Stimulated activated CD4-positive, alpha-beta T cell treated with anti-CD3 and anti-CD28 coated beads, Interleukin-1b, Interleukin-23, amount 100 ng/mL, for 24 hours (primary cell): ENCODE measurements at places on chromosomes 1 and 21.

- no peak for DNase-seq
Measured at GRCh38 chr1:186443638-186444037, 17.3 kb downstream of the PDC start.

DNA sequence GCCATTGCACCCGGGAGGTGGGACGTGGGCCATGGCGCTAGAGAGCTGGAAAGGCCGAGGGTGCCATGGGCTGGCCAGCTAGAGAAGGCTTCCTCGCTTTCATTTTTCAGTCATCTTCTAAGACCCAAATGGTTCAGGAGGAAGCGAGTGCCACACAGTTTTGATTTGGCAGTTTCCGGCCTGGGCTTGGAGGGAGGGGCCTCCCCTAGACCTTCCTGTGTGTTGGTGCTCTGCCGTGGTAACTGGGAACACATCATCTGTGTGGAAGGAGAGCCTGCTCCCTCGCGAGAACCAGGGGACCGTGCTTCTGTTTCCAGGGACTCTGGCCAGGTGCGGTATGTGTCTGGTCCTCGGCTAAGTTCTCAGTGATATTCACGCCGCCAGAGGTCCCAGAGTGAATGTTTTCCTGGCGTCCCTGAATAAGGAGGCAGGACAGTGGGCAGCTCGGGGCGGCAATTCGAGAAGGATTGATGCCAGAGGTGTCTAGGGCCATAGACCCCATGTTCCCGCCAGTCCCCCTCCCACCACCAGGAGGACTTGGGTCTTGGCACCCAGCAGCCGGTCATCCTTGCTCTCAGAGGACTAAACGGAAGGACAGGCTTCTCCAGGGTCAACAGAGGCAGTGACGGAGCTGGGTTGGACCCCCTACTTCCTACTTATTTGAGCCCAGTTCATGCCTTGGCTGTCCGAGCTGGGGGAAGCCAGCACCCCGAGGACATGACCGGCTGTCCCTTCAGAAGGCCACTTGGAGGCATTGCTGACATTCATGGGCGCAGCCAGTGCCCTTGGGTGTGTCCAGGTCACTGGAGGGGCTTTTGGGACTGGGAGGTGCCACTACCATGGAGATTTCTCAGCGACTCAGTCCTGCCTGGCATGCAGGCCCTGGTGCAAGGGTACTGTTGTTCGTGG lies 2.7 kb upstream of the NPHP4 start:
- no peak for DNase-seq

DNA sequence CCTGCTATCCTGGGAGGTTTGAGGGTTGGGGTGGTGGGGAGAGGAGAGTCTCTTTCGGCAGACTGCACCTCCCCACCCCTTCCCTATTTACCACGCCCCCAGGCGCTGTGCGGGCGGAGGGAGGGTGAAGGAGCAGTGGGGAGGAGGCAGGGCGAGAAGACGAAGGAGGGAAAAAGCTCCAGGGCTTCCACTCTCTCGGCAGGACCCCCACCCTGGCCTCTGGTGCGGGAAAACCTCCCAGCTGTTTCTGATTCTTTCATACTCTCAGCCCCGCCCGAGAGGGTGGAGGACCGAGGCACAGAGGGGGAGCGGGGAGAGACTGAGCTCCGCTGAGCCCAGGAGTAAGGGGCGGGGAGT lies 866 bp upstream of the WNT2B start:
- DNase-seq: no peak

- DNase-seq: no peak
Measured at GRCh38 chr1:43427941-43428340, 25.8 kb downstream of the HYI start.

GRCh38 chr1:36602184-36602583 lies 119.5 kb upstream of the CSF3R start:
- no peak for DNase-seq

GRCh38 chr1:36342426-36343185 lies 19.2 kb upstream of the EVA1B start:
- peak; percentile 36 for DNase-seq

GRCh38 chr1:110798691-110799256 lies 74.2 kb upstream of the CD53 start:
- no peak for DNase-seq

DNA sequence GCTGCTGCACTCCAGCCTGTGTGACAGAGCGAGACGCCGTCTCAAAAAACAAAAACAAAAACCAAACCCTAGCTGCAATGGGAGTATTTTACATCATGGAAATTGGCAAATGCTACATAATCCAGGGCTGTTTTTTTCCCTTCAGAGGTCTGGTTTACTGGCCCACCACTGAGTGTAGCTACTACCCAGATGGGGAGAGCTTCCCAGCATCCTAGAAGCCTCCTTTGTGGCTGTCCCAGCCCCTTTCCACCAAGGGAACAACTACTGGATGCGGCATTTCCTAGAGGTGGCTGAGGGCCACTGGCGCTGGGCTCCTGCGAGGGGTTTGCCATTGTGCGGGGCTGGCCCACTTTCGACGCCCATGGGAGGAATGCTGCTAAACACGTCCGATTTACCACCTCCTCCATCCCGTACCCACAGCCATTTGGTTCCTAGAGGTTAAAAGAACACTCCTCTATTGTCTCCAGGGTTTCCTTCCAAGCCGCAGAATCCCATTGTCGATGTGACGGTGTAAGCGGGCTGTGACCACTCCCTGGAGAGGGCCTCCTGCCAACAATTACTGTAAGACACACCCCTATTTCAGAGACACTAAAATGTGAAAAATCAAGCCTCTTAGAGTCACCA lies 55.4 kb downstream of the RUNX3 start:
- DNase-seq: no peak

DNA sequence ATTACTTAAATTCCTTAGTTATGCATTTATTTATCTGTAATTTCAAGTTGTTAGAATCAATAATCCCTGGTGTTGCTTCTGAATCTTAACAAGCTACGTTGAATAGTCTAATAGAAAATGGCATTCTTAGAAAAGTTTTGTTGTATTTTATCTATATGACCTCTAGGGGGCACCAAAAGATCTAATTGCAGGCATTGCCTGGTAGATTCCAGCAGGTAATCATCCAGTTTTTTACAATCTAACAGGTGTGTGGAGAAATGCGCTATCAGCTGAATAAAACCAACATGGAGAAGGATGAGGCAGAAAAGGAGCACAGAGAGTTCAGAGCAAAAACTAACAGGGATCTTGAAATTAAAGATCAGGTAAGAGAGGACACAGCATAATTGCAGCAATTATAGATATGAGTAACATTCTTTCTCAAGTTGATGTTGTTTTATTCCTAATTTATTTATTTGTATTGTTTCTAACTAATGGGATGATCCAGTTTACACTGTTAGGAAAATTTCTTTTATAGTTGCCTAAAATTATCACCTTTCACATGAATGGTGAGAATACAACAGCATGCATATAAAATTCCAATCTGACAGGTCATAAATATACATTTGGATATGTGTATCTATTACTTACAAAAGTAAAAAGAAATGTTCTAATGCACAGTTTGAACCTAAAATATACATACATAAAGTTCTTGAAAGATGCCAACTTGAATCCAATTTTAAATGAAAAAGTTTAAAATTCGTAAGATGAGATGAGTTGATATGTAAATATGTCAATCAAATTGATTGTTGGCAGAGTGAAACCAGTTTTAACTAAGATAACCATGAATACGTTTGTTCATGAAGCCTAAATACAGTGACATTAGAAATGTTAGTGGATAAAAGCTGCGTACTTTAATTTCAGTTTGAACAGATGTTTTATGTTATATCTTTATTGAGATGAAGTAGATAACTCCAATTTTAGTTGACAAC lies 88.4 kb downstream of the SDCCAG8 start:
- DNase-seq: no peak

DNA sequence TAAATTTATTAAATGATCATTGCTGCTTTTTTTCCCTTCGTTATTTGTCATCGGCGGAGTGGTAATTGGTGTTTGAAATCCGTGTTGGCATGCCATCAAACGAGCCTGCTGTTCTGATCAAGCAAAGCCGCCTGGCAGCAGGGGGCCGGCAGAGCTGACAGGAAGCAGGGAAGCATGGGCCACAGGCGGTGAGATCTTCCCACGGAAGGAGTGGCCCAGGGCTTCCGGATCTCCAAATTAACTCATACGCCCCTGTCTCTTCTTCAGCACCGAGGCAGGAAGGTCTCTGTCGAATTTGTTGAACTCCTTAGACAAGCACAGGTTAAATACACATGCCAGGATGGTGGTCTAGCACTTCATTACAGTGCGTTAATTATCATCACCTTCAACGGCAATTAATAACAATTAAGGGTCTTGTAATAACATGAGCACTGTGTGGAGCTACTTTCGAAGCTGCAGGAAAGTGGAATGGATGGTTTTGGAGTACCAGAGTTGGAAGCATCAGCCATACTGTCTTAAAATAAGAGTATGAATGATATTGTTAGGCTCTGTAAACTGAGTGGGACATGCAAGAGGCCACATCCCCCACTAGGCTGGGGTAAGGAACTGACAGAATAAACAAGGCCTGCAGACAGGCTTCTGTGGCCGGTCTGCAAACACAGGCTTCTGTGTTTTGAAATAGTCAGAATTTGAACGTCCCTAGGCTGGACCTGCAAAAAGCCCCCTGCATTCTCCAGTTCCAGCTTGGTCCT lies 199.4 kb upstream of the DAB1 start:
- DNase-seq: no peak

- DNase-seq: no peak
Measured at GRCh38 chr1:116254776-116255175, 118.3 kb upstream of the ATP1A1 start.

DNA sequence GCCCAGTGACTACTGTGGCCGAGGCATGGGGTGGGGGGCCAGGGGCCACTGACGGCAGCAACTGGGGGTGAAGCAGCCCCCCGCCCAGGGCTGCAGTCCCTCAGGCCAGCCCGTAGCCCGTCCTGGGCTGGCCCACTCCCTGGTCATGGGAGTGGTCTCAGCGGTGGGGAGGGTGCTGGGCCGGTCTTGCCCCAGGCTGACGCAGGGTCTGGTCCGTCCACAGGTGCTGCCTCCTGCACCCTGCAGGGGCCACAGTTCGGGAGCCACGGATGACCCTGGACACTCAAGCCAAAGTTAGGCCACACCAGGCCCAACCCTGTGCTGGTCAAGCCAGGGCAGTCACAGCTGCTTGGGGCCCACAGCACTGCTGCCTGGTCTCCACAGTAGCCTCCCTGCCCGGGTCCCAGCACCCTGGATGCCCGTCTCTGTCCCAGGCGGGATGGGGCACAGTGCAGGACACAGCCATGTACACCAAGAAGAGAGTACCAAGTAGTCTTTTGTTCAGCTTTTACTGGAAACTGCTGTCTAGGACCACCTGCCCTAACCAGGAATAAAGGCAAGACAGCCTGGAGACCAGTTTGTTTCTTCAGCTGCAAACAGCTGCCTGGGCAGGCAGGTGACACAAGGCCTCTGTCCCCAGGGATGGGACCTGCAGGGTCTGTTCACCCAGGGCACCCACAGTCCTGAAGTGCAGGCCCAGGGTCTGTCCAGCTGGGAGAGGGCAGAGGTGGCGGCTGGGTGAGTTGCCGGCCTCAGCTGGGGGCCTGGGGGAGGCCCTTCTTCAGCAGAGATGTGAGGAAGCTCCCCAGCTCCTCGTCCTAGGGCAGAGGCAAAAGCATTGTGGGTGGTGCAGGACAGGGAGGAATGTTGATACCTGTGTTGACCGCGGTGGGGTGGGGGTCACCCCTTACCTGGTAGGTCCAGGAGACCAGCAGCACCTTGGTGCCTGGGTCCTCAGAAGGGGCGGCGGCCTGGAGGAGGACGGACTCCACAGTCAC lies 3.0 kb downstream of the PUSL1 start:
- DNase-seq: no peak

DNA sequence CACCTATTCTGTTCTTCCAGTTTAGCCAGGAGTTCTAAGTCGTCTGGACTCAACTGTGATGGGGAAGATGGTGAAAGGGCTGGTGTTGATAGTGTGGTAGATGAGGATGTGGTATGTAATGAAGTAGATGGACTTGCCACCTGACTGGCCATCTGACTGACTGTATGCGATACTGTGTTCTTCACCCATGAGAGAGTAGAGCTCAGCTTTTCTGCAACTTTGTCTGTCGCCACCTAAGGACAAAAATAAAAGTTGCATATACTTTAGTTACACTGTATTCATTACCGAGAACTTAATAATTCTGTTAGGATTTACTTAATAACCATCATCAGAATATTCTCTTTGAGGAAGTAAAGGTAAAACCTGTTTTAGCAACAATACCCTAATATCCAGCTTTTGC lies 48.5 kb downstream of the EVI5 start:
- DNase-seq: no peak

DNA sequence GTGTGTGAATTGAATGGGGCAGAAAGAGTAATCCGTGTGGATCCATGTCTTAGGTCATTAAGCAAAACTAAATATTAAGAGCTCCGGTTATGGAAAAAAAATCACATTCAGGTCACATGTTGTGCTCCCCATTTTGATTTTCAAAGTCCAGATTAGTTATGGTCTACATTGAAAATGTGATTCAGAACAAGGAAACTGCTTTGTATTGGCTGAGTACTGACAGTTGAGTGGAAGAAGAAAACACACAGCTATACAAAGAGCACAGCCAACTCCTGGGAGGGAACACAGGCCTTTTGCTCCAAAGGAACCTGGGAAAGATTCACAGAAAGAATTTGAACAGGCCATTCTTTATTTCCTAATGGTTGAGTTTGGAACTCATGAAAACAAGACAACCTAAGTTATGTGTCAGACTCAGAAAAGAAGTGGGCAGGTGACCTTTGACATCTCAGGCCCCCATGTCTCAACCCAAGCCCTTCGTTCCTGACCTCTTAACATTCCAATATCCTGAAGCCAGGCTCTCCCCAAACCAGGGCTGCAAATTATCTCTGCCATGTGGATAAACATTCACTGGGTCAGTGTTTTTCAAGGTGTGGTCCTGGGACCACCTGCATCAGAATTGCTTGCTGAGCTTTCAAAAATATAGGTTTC lies 159.3 kb upstream of the LMO4 start:
- no peak for DNase-seq

DNA sequence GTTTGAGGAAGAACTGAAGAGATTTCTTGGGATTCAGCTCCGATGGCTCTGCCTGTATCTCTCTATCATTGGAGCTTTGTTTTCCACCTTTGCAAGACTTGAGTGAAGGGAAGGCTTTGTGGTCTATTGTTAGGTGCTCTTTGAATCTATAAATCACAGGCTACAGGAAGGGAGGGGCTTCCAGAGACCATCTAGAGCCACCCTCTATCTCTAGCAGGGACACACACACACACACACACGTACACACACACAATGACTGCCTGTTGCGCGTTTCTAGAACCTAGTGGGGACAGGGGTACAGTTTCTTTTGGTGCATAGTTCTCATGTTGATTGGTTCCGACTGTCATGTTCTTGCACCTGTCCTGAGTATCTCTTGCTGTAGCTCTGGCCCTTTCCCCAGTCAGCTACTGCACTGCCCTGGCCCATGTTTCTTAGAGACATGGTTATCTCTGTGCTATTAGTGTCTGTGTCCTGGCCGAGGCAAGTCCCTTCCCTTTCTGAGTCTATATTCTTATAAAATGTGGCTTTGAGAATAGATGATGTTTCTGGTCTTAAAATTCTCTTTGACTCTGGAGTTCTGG lies 60.7 kb downstream of the MAN1C1 start:
- DNase-seq: no peak

DNA sequence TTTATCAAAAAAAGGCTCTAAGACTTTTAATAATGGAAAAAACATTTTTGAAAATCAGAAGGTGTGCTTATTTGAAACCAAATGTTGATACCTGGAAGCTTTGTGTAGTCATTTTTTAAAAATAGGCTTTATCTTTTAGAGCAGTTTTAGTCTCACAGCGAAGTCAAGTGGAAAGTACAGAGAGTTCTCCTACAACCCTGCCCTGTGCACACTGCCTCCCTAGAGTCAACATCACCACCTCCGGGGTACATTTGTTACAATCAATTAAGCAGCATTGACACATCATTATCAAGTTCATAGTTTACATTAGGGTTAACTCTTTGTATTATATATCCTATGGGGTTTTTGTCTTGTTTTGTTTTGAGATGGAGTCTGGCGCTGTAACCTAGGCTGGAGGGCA lies 10.7 kb upstream of the ERO1B start:
- DNase-seq: no peak

- DNase-seq: no peak
Measured at GRCh38 chr1:43773821-43774220, 66.5 kb downstream of the ST3GAL3 start.
